ENCODE measurements at places on chromosomes 5 and 9. TPM values are rescaled to one million over a fixed set of nuclear protein-coding genes. Genes with fewer than 3 reads are reported as not detected.
A peak's percentile ranks its signal among the peaks of the same experiment; 100 is the strongest.

Gene LIFR
- 145 TPM for total RNA-seq

Gene PKN3
- total RNA-seq, result 7.3 TPM

Gene OMD
- 56.2 TPM for total RNA-seq

Gene PCDHA10
- total RNA-seq, result 0.78 TPM

Gene RANBP3L
- total RNA-seq, result 2.1 TPM

Gene ADAMTS13
- total RNA-seq, result 4.3 TPM

Gene FCN2
- total RNA-seq, result not detected

GRCh38 chr5:150638053-150638444, 2.4 kb upstream of the SYNPO start:
- H3K36me3 ChIP-seq, result no peaks in the 10 kb centered on the region
- peaks cover 62% of the 10 kb centered on the region for H3K4me1 ChIP-seq
- DNase-seq, result no peak
- no peak overlapping the region for H3K4me3 ChIP-seq
- H3K27ac ChIP-seq, result peak overlapping the region; percentile 92
- no peaks in the 10 kb centered on the region for H3K27me3 ChIP-seq

GRCh38 chr5:141846031-141846430, 32.2 kb downstream of the PCDH1 start:
- H3K27me3 ChIP-seq, result no peaks in the 10 kb centered on the region
- peak overlapping the region; percentile 36 for H3K27ac ChIP-seq
- H3K36me3 ChIP-seq, result no peaks in the 10 kb centered on the region
- H3K4me1 ChIP-seq, result peaks cover 15% of the 10 kb centered on the region
- DNase-seq, result no peak
- no peak overlapping the region for H3K4me3 ChIP-seq

- H3K27me3 ChIP-seq, result no peaks in the 10 kb centered on the region
- H3K4me3 ChIP-seq, result no peak overlapping the region
- H3K4me1 ChIP-seq, result no peaks in the 10 kb centered on the region
- DNase-seq, result no peak
- H3K36me3 ChIP-seq, result no peaks in the 10 kb centered on the region
- no peak overlapping the region for H3K27ac ChIP-seq
Observed at GRCh38 chr9:2755285-2755684, 38.0 kb downstream of the KCNV2 start.

GRCh38 chr5:81397176-81397575, 3.2 kb upstream of the ACOT12 start:
- no peak for DNase-seq
- H3K4me1 ChIP-seq, result peaks cover 19% of the 10 kb centered on the region
- H3K27me3 ChIP-seq, result peaks cover 13% of the 10 kb centered on the region
- no peak overlapping the region for H3K4me3 ChIP-seq
- H3K27ac ChIP-seq, result no peak overlapping the region
- no peaks in the 10 kb centered on the region for H3K36me3 ChIP-seq

DNA sequence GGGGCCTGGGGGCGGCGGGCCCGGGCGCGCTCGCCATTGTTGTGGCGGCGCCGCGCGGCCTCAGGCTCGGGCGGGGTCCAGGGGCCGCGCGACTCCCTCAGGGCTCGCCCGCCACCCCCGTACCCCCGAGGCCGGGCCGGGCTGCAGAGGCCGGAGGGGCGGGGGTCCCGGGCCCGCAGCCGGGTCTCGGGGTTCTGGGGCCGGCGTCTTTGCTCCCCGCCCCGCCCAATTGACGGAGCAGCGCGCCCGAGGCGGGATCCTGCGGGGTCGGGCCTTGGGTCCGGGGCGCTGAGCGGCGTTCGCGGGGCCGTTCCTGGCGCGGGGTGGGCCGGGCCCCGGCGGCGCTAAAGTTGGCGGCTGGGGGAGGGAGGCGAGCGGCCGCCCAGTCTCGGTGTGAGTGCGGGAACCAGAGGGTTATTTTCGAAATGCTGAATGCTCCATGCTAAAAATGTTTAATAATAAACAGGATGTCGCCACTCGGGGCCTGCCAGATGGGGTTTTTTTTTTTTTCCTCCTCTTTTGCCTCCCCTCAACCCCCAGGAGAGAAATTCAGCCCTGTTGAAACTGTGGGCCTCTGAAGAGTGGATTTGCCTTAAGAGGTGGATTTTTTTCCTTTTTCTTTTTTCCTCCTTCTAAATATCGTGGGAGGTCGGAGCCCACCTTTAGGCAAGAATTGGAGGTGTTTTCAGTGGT, 724 bp downstream of the PRRC2B start:
- H3K27ac ChIP-seq, result peak overlapping the region; percentile 99
- H3K4me3 ChIP-seq, result peak overlapping the region; percentile 53
- no peak for DNase-seq
- H3K36me3 ChIP-seq, result no peaks in the 10 kb centered on the region

GRCh38 chr5:27494887-27495286, 456.5 kb upstream of the CDH9 start:
- H3K4me3 ChIP-seq, result no peak overlapping the region
- no peaks in the 10 kb centered on the region for H3K27me3 ChIP-seq
- DNase-seq, result no peak
- H3K36me3 ChIP-seq, result no peaks in the 10 kb centered on the region
- no peak overlapping the region for H3K27ac ChIP-seq
- H3K4me1 ChIP-seq, result no peaks in the 10 kb centered on the region

GRCh38 chr9:35114113-35114839, 1.4 kb downstream of the ATOSB start:
- H3K4me1 ChIP-seq, result peaks cover 52% of the 10 kb centered on the region
- peak overlapping the region; percentile 95 for H3K27ac ChIP-seq
- H3K4me3 ChIP-seq, result peak overlapping the region; percentile 61
- no peaks in the 10 kb centered on the region for H3K27me3 ChIP-seq
- H3K36me3 ChIP-seq, result no peaks in the 10 kb centered on the region

DNA sequence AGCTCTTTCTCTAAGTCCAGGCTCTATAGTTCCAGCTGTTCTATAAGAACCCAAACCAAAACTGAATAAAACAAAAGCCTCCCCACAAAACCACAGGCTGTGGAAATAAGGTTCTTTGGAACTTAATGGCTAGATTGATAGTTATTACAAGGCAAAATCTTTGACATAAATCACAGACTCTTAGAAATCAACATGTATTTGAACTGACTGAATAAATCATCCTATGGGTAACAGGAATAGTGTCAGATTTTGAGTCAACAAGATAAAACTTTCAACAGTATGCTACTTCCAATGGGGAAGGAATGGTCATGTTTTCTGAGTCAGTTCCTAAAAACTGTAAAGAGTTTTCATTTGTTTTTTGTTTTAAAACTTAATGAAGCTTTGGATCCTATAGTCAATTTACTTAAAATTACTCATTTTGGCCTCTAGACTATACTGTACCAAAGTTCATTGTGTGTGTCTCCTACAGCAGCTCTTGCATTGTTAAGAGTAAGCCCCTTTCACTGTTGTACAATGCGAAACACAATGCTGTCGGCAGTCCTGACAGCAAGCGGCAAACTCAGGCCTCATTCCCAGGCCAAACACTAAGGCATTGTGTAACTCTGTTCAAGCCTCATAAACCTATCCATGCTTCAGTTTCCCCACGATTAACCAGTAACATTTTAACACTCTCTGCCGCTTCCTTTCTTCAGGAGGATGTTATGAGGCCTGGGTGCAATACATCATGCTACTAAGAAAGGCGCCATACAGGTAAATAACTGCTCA, 134.1 kb downstream of the ARL15 start:
- H3K4me3 ChIP-seq, result no peak overlapping the region
- no peaks in the 10 kb centered on the region for H3K36me3 ChIP-seq
- DNase-seq, result no peak

DNA sequence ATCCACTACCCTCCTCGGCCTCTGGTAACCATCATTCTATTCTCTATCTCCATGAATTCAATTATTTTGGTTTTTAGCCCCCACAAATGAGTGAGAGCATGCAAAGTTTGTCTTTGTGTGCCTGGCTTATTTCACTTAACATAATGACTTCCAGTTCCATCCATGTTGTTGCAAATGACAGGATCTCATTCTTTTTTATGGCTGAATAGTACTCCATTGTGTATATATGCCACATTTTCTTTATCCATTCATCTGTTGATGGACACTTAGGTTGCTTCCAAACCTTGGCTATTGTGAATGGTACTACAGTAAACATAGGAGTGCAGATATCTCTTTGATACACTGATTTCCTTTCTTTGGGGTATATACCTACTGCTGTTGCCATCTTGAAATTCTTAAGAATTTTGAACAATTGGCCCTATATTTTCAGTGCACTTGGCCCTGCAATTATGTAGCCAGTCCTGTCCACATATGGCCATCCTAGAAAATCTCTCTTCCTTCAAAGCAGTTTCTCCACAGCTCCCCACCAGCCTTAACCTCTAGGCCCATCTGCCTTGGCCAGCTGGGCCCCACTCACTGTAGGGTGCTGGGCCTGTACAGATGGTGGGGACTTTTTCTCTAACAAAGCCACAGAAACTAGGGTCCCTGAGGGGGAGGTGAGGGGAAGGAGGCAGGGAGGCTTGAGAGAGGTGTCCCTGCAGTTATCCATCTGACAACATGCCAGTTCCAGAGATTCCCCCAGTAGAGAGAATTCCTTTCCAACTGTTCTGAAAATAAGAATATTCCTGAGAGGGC, 81.9 kb upstream of the LHFPL2 start:
- no peaks in the 10 kb centered on the region for H3K4me1 ChIP-seq
- H3K4me3 ChIP-seq, result no peak overlapping the region
- no peak overlapping the region for H3K27ac ChIP-seq
- no peaks in the 10 kb centered on the region for H3K36me3 ChIP-seq
- no peaks in the 10 kb centered on the region for H3K27me3 ChIP-seq
- no peak for DNase-seq

- no peaks in the 10 kb centered on the region for H3K27me3 ChIP-seq
- DNase-seq, result no peak
- H3K36me3 ChIP-seq, result no peaks in the 10 kb centered on the region
- H3K4me1 ChIP-seq, result no peaks in the 10 kb centered on the region
- no peak overlapping the region for H3K4me3 ChIP-seq
- no peak overlapping the region for H3K27ac ChIP-seq
Observed at GRCh38 chr9:14957109-14957508, 46.9 kb upstream of the FREM1 start.

DNA sequence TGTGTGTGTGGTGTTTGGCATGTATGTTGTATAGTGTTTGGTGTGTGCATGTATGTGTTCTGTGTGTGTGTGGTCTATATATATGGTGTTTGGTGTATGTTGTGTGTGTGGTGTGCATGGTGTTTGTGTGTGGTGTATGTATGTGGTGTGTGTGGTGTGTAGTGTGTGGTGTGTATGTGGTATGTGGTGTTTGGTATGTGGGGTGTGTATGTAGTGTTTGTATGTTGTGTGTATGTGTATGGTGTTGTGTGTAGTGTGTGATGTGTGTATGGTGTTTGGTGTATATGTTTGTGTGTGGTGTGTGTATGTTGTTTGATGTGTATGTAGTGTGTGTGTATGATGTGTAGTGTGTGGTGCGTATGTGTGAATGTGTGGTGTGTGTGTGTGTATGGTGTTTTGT, 78.8 kb downstream of the HMCN2 start:
- DNase-seq, result no peak
- H3K4me3 ChIP-seq, result no peak overlapping the region
- H3K27me3 ChIP-seq, result no peaks in the 10 kb centered on the region
- H3K4me1 ChIP-seq, result no peaks in the 10 kb centered on the region

GRCh38 chr5:154989626-154990025, 23.9 kb upstream of the KIF4B start:
- no peak overlapping the region for H3K4me3 ChIP-seq
- no peaks in the 10 kb centered on the region for H3K36me3 ChIP-seq
- no peak overlapping the region for H3K27ac ChIP-seq
- H3K4me1 ChIP-seq, result no peaks in the 10 kb centered on the region
- no peak for DNase-seq

DNA sequence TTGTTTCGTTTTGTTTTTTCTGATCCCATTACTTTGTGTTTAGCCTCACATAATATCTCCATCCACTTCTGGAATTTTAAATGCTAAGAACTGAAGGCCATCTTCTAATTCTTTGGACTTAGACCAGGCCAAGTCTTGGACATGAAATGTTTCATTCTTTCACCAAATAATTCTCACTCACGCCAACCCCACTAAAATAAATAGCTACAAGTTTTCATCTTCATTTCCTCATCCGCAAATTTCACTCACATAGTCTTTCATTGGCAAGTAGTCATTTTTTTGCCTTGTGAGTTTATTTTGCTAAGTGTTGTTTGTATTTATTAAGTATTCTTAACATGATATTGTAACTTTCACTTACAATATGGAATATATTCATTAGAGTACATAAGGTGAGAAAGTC, 1188.6 kb upstream of the SEMA6A start:
- no peaks in the 10 kb centered on the region for H3K27me3 ChIP-seq
- no peaks in the 10 kb centered on the region for H3K36me3 ChIP-seq
- H3K27ac ChIP-seq, result no peak overlapping the region
- no peaks in the 10 kb centered on the region for H3K4me1 ChIP-seq
- no peak for DNase-seq

Measured in tibial nerve (tissue), 4 donors.